Myocyte (in vitro differentiated cells): ENCODE measurements at places on chromosomes 7 and 10. TPM values are rescaled to one million over a fixed set of nuclear protein-coding genes. Genes with fewer than 3 reads are reported as not detected.

- DNase-seq = no peak
These were observed 233.4 kb downstream of the GPR37 start for GRCh38 chr7:124532166-124532565.

DNA sequence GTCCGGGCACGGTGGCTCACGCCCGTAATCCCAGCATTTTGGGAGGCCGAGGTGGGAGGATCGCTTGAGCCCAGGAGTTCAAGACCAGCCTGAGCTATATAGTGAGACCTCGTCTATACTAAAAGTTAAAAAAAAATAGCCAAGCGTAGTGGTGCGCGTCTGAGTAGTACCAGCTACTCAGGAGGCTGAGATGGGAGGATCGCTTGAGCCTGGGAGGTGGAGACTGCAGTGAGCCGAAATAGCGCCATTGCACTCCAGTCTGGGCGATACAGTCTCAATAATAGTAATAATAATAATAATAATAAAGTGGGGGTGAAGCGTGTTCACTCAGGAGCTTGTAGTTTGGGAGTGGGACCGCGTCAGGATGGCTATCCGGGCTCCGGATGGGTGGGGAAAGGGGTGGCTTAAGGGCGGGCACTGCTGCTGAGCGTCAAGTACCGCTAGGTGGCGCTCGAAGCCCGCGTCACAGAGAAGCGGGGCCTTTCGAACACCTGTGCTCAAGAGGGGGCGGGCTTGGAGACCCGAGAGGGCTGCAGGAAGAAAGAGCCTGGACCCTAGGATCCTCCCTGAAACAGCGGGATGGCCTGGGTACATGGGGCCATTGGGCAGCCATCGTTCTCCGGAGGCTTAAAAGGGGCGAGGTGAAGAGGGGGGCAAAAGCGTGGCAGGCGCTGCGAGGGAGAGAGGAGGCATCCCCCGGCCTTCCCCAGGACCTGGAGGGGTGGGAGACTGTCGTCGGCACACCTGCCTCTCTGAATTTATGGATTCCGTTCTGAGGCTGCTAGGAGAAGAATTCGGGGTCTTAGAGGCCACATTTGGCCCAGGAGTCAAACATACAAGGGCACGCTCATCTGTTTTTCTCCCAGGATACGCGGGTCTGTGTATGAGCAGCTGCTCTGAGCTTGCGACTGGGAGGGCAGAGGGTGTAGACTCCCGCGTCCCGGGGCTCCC is 14.5 kb downstream of the LBX1 start:
- DNase-seq = peak; percentile 71

DNA sequence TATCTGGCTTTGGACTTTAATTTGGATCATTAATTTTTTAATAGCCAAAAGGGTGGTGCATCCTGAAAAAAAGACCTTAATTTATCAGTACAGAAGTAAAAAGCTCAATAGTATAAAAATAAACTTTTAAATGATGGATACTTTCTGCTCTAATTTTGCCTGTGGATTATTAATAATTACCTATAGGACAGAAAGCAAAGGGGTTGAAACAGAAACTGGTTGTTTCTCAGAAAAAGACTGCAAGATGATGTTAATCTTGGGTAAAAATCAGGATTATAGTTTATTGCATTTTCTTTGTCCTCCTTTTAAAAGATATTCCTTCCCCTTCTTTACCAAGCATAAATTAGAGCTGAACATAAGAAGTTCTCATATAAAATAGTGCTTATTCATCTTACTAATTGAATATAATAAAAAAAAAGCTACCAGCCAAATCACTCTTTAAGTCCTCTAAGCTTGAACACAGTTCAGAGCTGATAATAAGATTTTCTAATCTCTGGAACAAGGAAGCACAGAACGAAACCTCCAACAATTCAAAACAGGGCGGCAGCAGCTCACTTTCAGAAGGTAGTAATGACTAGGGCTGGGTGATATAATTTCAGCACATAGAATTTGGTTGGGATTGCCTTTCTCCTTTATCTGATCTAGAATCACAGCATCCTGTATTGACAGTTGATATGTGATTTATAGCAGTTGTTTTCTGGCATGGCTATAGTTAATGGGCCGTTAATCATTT is 8.1 kb upstream of the GPR85 start:
- DNase-seq = no peak

DNA sequence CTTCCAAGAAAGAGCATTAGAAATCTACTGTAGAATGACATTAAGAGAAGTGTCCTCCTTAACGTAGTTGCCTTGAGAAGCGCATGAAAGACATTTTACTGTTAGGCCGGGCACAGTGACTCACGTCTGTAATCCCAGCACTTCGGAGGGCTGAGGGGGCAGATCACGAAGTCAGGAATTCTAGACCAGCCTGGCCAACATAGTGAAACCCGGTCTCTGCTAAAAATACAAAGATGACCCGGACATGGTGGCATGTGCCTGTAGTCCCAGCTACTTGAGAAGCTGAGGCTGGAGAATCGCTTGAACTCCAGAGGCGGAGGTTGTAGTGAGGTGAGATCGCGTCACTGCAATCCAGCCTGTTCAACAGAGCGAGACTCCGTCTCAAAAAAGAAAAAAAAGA is 28.9 kb downstream of the TARP start:
- DNase-seq = peak; percentile 14

DNA sequence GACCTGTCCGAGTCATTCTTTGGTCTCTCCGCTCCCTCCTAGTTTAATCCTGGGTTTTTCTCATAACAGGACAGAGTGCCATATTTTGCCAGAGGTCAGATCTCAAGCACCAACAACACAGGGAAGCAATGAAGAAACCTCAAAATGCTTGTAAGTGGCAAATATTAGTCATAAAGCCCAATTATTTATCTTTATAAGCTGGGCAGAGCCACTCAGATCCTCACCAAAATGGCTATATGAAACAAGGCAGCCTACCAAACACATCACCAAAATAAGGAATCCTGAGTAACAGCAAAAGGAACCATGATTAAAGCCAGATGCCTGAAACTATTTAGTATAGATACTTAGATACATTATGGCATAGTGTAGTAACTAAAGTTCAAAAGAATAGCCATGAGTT is 4.7 kb downstream of the ECD start:
- no peak for DNase-seq

The JAKMIP3 gene
- 0.05 and 0.11 TPM in 2 replicates for total RNA-seq

DNA sequence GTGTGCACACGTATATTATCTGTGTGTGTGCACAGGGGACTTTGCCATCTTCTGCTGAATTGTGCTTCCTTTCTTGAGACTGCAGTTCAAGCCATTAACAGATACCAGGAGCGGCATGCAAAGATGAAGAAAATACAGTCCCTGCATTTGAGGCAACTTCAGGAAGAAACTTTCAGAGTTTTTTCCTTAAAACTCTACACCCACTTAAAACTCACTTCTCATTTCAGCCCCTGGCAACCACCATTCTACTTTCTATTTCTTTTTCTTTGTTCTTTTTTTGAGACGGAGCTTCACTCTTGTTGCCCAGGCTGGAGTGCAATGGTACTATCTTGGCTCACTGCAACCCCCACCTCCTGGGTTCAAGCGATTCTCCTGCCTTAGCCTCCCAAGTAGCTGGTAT is 448.9 kb upstream of the ZMIZ1 start:
- no peak for DNase-seq

DNA sequence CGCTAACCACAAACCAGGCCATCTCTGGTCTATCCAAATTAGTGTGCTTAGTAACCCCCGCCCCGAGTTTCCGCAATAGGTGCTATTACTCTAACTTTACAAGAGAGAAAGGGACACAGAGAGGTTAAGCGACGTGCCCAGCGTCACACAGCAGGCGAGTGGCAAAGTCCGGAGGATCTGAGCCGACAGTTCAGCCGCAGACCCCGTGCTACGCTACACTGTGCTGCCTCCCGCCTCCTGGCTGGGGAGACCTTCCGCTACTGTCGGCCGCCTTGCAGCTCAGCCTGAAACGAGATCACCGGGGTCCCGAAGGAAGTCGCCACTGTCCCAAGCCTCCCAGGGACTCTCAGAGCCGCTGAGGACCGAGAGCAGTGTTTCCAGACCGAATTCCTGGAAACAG is 799 bp downstream of the INTS1 start:
- no peak for DNase-seq

DNA sequence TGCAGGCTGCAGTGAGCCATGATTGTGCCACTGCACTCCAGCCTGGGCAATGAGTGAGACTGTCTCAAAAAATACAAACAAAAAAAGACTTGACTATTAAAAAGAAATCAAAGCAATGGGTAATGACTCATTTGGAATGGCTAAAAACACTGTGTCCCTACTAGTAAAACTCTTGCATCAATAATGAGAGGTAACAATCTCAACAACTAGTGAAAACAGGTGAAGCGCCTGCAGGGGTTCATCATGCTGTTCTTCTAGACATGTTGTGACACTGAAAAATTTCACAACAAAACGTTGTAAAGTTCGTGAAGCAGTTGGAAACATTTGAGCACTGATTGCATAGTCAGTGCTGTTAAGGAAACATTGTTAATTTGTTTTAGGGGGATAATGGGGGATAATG is 26.9 kb upstream of the SLC29A4 start:
- no peak for DNase-seq

The HOXA2 gene
- 0.42 and 0.56 TPM in 2 replicates for total RNA-seq

The NUDT13 gene
- 2.6 and 4.6 TPM in 2 replicates for total RNA-seq

GRCh38 chr10:126665207-126665606 is 5.3 kb downstream of the C10orf90 start:
- no peak for DNase-seq
